Suprapubic skin (tissue), 4 donors: ENCODE measurements at places on chromosomes 2 and 18. TPM values are rescaled to one million over a fixed set of nuclear protein-coding genes. Genes with fewer than 3 reads are reported as not detected.

GRCh38 chr2:195537811-195538210, 119.2 kb upstream of the SLC39A10 start:
- H3K27ac ChIP-seq, result no peak overlapping the region
- no peak overlapping the region for H3K4me3 ChIP-seq
- H3K27me3 ChIP-seq, result no peaks in the 10 kb centered on the region
- no peak for DNase-seq

- H3K27me3 ChIP-seq, result no peaks in the 10 kb centered on the region
- H3K4me3 ChIP-seq, result no peak overlapping the region
- H3K36me3 ChIP-seq, result no peaks in the 10 kb centered on the region
- H3K4me1 ChIP-seq, result no peaks in the 10 kb centered on the region
These were observed 304.3 kb upstream of the CNTNAP5 start for GRCh38 chr2:123720760-123721159.

GRCh38 chr2:182522972-182523473, 96.2 kb upstream of the PDE1A start:
- DNase-seq, result no peak
- H3K4me1 ChIP-seq, result peaks cover 5% of the 10 kb centered on the region
- no peak overlapping the region for H3K27ac ChIP-seq

DNA sequence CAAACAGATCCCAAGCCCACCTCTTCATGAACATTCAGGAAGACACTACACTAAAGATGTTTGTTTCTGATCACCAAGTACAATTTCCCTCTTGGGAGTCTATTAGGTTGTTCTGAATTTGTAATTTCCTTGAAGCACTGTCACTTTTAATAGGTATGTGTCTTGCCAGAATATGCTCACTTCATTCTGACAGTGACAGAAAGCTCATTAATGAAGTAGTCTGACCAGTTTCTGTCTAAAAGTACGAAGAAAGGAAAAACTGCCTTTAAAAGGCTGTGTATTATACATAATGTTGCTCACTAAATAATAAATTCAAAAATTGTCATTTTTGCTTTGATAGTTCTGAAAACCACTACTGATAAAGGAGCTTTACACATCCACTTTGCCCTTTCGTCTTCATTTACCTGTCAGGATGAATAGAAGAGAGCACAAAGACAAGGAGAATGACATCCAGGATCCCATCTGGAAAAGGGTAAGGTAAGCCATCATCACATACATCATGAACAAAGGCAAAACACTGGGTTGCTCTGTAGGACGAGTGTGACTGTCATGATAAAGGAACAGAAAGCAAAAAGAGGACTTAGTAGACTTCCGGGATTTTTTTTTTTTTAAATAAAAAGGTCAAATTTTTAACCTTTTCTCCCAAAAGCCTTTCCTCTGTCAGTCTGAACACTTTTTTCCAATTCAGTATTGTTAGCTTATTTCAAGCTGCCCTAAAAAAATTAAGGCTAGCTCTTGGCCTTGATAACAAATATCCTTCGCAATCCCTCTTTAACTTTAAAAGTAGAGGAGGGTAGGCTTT, 103.4 kb downstream of the METTL8 start:
- H3K27me3 ChIP-seq, result no peaks in the 10 kb centered on the region
- H3K4me1 ChIP-seq, result no peaks in the 10 kb centered on the region
- DNase-seq, result no peak

DNA sequence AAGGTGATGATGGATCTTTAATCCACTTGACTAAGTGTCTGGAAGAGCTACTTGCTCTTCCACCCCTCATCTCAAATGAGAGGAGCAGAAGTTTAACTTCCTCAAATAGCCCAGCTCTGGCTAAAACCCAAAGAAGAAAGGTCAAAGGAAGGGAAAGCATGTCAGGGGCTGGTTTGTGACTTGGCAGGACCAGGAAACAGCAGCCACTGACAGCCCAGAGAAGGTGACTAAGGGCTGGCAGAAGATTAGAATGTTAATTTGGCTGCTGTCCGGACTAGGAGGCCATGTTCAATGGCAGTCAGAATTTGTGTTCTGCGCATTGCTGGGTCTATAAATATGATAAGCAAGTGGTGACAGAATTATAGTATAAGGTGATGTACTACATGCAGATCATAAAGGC, 386.2 kb downstream of the SETBP1 start:
- no peak overlapping the region for H3K27ac ChIP-seq
- H3K36me3 ChIP-seq, result peaks cover 12% of the 10 kb centered on the region

PRSS56 gene
- total RNA-seq, result not detected

- H3K27me3 ChIP-seq, result no peaks in the 10 kb centered on the region
- H3K4me3 ChIP-seq, result no peak overlapping the region
- no peaks in the 10 kb centered on the region for H3K36me3 ChIP-seq
- H3K27ac ChIP-seq, result no peak overlapping the region
- H3K4me1 ChIP-seq, result no peaks in the 10 kb centered on the region
These were observed 271.0 kb upstream of the GALNT5 start for GRCh38 chr2:156986339-156986988.

DNA sequence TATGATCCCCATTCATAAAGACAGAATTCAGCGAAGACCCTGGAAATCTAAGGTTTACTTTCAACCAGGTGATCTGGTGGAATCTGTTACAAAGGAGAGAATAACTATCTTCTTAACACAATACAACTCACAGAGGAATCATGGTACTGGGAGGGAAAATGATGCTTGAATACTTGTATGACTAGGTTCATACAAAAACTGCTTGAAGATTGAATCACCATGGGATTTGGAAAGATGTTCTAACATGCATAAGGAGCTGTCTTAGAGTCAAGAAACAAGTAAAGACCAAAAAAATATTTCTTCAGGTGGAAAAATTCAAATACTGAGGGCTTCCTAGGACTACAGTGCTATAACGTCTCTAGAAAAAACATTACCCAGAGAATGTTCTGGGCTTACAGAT, 32.2 kb downstream of the COL5A2 start:
- no peaks in the 10 kb centered on the region for H3K27me3 ChIP-seq
- DNase-seq, result no peak
- H3K4me1 ChIP-seq, result peaks cover 13% of the 10 kb centered on the region
